GM18507 (cell line): ENCODE measurements at places on chromosomes 12 and 14.

DNA sequence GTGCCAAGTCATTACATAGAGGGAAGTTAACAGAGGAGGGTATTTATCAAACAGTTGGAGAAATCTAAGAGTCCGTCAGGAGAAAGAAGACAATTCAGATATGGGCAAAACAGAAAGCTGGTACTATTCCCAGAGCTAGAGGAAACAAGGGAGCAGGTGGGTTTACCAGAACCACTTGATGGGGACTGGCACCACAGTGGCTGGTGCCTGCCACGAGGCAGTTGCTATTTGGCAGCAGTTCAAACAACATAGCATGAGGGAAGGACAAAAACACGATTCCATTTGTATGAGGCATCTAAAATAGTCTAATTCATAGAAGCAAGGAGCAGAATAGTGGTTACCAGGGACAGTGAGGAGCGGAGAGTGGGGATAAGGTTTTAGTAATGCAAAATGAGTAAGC lies 24.6 kb upstream of the KLRD1 start:
- DNase-seq, result no peak

- DNase-seq, result no peak
These were observed 117.8 kb downstream of the DUSP6 start for GRCh38 chr12:89234324-89235114.

- no peak for DNase-seq
These were observed 36.8 kb downstream of the DEGS2 start for GRCh38 chr14:100122481-100123223.

- no peak for DNase-seq
These were observed 14.4 kb downstream of the FRMD6 start for GRCh38 chr14:51666070-51666469.

DNA sequence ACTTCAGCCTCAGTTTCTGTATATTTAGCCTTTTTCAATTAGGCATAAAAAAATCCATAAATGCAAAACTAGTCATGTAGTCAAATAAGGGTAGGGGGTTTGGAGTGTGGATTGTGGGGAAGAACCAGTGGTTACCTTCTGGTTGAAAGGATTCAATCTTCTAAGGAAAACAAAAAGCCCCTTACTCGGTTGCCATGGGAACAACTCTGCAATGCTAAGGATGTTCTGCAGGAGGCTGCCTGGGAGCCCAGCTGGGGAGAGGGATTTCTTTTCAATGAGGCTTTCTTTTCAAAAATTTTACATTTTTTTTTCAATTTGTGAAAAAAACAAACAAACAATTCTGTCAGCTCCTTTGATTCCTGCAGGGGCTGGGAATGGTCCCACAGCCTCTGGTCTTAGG lies 67.2 kb downstream of the SLC8A3 start:
- no peak for DNase-seq

GRCh38 chr12:94240171-94240570 lies 91.8 kb downstream of the PLXNC1 start:
- peak; percentile 29 for DNase-seq

DNA sequence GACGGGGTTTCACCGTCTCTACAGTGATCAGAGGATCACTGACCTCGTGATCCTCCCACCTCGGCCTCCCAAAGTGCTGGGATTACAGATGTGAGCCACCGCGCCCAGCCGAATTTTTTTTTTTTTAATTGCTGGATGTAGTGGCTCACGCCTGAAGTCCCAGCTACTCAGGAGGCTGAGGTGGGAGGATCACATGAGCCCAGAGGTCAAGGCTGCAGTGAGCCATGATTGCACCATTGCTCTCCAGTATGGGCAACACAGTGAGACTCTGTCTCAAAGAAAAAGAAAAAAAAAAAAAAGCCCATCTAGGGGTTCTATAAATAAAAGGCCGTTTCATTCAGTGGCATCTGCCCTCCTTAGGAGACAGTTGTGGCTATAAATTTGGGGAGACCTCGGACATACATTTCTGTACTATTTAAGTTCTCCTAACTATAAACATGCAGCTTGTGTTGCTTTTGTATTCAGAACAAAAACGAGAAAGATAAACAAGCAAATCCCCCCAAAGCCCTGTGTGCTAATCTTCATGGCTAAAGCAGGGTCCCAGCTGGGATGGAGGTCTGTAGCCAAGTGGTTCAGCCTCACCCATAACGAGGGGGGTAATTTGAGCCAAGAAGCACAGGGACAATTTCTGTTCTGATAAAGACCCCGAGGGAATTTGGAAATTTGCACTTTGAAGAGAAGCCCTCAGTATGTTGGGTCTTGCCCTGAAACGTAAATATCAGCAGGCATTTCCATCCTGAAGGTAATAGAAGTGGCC lies 35.0 kb upstream of the BCL7A start:
- DNase-seq, result no peak

GRCh38 chr14:57845802-57846531 lies 19.9 kb downstream of the SLC35F4 start:
- DNase-seq, result no peak

DNA sequence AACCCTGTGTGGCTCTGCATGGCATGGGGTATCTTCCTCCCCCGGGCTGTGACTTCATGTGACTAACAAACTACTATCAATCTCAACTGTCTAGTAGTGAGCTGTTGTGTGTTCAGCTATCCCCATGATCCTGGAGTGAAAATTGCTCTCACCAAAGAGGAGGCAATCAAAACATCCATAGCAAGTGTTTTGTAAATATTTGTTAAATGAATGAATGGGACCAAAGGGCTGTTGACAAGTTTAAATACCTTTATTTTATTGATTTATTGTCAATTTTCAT lies 138.1 kb upstream of the CPM start:
- DNase-seq, result no peak

GRCh38 chr12:30706476-30706875 lies 10.8 kb upstream of the IPO8 start:
- DNase-seq, result no peak

- DNase-seq, result no peak
These were observed 64.3 kb downstream of the ZFP36L1 start for GRCh38 chr14:68728342-68729106.
